ENCODE measurements at places on chromosomes 5 and 9.

DNA sequence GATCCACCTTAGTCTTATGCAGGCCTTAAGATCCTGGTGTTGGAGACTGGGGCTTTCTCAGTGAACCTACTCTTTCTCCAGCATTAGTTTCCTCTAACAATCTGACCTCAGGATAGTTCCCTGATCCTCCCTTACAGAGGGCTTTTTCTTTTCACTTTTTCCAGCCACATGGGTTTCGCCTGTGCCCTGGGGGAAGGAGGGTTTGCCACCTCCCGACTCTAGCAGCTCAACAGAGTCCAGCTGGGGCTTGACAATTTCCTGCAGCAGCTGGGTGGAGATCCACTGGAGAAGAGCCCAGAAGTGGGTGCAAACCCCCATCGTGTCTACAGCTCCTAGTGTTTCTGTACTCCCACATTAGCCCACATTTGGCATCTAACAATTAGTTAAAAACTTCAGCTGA lies 7.6 kb upstream of the TMEM252 start:
- no peak for DNase-seq

DNA sequence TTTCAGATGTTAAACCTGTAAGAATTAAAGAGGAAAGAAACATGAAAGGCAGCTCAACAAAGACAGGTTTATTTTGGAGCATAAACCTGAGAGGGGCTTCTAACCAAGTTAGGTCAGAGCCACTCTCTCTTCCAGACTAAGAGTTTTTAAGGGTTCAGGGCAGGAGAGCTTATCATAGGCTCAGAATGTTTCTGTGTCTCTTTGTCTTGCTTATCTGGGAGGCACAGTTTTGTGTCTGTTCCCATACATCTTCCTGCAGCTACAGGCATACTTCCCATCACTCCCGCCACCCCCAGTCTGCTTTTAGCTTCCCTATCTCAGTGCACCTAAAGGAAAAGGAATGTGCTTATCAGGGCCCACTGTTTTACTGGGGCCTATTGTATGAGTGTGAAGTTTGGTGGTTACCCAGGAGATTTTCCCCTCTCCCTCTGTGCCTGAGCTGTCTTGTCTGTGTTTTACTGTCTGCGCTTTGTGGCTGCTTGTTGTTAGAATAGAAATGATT lies 21.9 kb downstream of the CD14 start:
- DNase-seq, result no peak

GRCh38 chr9:98006127-98006796 lies 23.1 kb downstream of the ANP32B start:
- no peak for DNase-seq

GRCh38 chr5:113179156-113179555 lies 202.6 kb downstream of the DCP2 start:
- DNase-seq, result no peak

GRCh38 chr9:133163504-133164172 lies at the start of gene GBGT1:
Gene GBGT1 (minus strand): TSS chr9:133163914. CDS start chr9:133162412, 1,502 bp downstream.
- no peak for DNase-seq
